ENCODE measurements at places on chromosomes 11 and 22. TPM values are rescaled to one million over a fixed set of nuclear protein-coding genes. Genes with fewer than 3 reads are reported as not detected.

Gene MRGPRX4
- not detected for total RNA-seq

Gene CRYAB
- 6.0 TPM for total RNA-seq

Gene TENM4
- total RNA-seq, result 0.02 TPM

Gene OR2AG1
- total RNA-seq, result not detected

Gene EIF4ENIF1
- 12.1 TPM for total RNA-seq

All from A549 treated with CORT108297 at 1 μM for 4 hours (cell line).